ENCODE measurements at places on chromosomes 1 and 21.

DNA sequence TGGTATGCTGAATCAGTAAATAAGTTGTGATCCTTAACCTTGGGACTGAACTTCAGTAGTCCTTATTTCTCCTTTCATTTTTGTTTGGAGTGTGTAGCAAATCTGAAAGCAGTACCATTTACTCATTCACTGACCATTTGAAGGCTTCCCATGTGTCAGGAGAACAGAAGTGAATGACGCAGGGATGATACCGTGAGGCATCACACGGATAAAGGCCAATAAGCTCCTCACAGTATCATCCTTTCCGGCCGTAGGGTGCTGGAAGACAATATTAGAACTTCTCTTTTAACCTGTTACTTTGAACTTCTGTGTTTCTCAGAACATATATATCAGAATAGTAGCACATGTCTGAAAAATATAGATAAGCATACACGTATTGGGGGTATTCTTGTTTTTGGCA is 21.3 kb downstream of the BACH1 start:
- DNase-seq: no peak

DNA sequence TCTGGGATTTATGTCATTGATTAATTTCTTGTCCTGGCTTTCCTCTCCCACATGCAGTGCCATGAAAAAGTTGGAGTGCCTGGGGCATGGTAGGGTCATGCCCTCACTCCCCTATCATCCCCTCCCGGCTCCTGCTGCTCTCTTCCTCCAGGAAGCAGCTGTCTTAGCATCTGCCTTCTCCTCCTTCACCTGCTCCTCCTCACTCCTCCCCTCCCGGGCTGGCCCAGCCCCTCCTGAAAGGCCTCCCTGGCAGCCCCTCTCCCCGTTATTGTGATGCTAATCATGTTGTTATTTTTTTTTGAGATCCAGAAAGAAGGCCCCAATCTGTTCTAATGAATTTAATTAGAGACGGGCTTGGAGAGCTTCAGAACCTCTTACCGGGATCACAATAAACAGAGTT is 36.3 kb upstream of the NFASC start:
- no peak for DNase-seq

DNA sequence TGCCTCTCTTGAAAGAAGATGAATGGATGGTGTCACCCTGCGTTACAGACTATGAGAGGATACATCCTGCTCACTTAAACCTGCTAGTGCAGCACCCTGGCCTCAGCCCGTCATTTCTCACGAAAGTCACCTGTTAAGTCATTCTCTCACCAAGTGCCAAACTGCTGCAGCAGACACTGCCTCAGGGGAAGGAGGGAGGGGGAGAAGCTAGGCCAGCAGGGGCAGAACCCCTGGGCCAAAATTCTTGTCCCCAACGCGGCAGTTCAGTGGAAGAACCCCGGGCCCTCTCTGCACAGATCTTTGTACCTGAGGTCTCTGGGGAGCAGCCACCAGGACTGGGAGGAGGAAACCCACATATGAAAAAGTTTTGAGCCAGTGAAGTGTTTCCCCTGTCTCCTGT is 37.6 kb downstream of the SYT6 start:
- DNase-seq: no peak

DNA sequence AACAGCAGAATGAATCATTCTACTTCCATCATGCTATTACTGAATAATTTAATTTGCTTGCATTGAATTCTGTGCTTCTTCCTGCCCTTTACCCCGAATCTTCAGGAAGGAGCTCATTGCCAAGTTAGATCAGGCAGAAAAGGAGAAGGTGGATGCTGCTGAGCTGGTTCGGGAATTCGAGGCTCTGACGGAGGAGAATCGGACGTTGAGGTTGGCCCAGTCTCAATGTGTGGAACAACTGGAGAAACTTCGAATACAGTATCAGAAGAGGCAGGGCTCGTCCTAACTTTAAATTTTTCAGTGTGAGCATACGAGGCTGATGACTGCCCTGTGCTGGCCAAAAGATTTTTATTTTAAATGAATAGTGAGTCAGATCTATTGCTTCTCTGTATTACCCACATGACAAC is 44.2 kb downstream of the MAP3K7CL start:
- no peak for DNase-seq

GRCh38 chr1:74363220-74363619 is 128.0 kb downstream of the TNNI3K start:
- no peak for DNase-seq

- no peak for DNase-seq
Observed at GRCh38 chr1:117370071-117370470, 2.8 kb downstream of the MAN1A2 start.

DNA sequence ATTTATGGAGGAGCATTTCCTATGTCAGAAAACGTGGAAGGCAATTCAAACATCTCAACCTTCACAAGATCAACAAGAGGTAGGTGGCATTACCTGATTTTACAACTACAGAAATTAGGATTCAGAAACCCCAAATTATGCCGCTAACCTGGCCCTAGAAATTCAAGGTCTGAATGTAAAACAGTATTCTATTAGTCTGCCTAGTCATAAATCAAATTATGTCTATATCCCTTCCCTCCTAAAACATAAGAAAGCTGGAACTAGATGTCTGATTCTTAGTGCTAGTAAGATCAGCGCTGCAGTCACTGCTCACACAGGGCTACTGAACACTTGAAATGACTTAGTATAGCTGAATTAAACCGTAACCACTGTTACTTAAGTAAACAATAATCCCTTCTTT is 1.4 kb downstream of the TOMM20 start:
- DNase-seq: no peak

- no peak for DNase-seq
Observed at GRCh38 chr1:82848043-82848442, 1047.3 kb downstream of the ADGRL2 start.

Data from skeletal muscle cell (primary cell).